SJSA1 (cell line): ENCODE measurements at places on chromosomes 2 and 18. TPM values are rescaled to one million over a fixed set of nuclear protein-coding genes. Genes with fewer than 3 reads are reported as not detected.

STPG4 gene
- not detected in 2 replicates for total RNA-seq

DNA sequence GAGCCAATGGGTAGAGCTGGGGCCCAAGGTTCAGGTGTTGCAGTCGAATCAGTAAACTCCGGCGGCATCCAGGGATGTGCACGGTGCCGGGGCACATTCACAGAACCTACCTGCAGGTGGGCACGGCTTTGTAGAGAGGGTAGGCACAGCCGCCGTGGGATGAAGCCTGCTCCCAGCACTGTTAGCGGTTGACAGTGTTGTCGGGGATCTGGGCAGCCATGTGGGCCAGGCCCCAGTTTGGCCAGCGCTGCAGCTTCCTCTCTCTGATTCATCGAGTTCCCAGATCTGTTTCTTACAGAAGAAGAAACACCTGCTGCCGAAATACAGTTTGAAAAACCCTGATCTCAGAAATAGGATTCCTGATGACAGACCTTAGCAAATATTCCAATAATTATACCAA is 274.8 kb downstream of the AGAP1 start:
- peaks cover 33% of the 10 kb centered on the region for H3K36me3 ChIP-seq
- H3K4me1 ChIP-seq, result peaks cover 13% of the 10 kb centered on the region
- no peak overlapping the region for H3K27ac ChIP-seq

GRCh38 chr2:71554028-71554705 is 100.8 kb downstream of the DYSF start:
- H3K27ac ChIP-seq, result no peak overlapping the region
- H3K36me3 ChIP-seq, result peaks cover 6% of the 10 kb centered on the region; the same call in 1 of the 2 replicates
- H3K4me1 ChIP-seq, result no peaks in the 10 kb centered on the region
- H3K27me3 ChIP-seq, result no peaks in the 10 kb centered on the region
- DNase-seq, result no peak

DNA sequence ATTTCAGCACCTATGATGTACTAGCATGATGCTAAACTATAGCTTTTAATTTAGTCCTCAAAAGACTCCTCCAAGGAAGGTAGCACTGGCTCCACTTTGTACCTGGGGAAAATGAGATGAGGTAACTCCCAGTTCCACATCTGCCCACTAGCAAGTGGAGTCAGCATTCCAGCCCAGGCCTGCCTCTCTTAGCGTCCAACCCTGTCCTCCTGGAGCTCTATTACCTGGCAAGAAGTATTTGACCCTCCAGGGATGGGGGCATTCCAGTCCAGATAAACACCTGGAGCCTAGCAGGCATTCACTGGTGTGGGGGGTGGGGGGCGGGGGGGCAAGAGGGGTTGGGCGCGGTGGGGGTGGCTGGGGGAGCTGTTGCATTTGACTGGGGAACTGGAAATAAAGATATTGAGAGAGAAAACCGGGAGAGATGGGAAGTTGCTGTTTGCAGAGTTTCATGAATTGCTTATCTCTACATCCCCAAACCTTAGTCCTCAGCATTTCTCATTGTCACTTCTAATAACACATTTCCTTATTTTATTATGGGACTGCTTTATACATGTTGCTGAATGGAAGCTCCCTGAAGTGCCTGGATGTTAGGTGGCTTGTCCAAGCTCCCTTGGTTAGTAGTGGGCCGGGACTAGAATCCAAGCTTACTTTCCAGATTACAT is 22.0 kb upstream of the FZD5 start:
- no peak for DNase-seq
- peaks cover 9% of the 10 kb centered on the region for H3K4me1 ChIP-seq
- no peaks in the 10 kb centered on the region for H3K27me3 ChIP-seq
- H3K27ac ChIP-seq, result no peak overlapping the region
- H3K4me3 ChIP-seq, result no peak overlapping the region

DNA sequence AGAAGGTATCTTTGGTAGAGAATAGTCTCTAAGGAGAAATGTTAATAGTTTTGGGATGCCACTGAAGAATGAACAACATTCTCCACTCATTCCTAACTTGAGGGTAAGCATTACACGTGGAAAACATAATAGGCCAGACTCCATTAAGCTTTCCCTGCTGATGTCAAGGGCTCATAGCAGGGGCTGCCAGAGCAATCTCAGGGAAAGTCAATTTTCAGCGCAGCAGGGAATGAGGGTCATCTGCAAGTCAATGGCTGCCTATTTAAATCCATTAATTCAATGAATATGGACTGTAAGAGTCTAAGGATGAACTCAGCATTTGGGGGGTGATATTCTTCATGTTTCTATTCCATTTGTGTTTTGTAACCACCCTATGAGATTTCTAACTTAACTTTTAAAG is 144.2 kb upstream of the ARL4C start:
- DNase-seq, result no peak
- no peak overlapping the region for H3K4me3 ChIP-seq
- H3K4me1 ChIP-seq, result no peaks in the 10 kb centered on the region
- no peak overlapping the region for H3K27ac ChIP-seq
- H3K27me3 ChIP-seq, result no peaks in the 10 kb centered on the region

SCYGR6 gene
- total RNA-seq, result not detected in 2 replicates
